GM23248 (cell line): ENCODE measurements at places on chromosomes 4 and X.

DNA sequence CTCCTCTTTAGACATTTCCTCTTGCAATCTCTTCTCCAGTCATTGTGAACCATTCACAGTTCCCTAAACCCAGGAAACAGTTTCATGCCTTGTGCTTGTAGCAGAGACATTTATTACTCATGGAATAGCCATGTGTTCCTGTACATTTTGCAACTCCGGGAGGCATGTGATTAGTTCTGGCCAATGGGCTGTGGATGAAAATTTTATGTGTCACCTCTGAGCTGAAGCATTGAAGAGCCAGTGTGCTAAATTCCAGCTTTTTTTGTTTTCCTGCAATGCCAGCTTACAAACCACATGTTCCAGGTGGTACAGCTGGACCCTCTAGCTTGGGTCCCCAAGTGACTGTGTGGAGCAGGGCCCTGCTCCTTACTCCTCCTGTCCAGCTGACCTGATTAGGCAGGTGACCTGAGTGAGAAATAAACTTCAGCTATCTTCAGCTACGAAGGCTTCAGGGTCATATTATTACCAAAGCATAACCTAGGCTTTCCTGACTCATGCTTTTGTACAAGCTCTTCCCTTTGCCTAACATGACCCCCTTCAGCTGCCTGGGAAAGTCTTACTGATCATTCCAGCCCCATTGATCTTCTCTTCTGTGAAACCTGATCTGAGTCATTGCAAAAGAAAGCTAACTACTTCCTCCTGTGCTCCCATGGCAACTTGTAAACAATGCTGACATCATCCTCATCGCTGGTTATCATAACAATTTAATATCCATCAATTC is 200.4 kb downstream of the PTTG2 start:
- no peaks in the 10 kb centered on the region for H3K27me3 ChIP-seq
- peak overlapping the region; percentile 100 for H3K27ac ChIP-seq
- H3K4me3 ChIP-seq: peak overlapping the region; percentile 51
- peak; percentile 98 for DNase-seq

DNA sequence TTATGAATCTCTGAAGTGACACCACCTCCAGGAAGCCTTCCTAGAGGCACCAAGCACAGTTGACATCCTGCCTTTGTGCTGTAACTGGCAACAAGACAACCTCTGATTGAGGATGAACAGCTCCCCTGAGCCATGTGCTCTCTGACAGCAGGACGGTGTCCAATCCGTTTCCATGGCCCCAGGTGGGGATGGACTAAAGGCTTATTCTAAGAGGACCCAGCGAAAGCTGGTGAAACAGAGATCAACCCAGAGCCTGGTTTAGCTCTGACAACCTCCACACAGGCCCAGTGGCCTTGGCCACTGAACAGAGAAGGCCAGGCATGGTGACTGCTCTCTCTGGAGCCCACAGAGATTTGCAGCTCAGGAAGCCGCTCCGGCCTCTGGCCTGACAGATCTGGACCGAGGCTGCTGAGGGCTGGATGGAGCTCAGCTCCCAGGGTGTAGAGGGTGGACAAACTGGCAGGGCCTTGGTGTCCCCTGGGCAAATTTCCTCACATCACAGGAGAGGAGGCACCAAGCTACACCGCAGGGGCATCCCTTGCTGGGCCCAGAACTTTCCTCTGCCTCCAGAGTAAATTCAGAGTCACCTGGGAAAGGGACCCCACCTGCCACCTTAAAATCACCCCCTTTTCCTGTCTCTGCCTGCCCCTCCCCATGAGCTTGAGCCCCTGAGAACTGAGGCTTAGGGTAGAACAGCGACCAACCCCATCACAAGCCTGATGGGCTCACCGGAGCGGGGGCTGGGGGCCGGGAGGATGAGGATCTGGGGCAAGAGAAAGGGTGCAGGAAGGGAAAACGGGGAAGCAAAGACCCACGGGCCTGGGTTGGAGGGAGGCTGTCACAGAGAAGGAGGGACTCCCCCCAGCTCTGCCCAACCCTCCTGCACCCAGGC is 40.2 kb downstream of the HMX1 start:
- no peak for DNase-seq
- no peak overlapping the region for H3K4me3 ChIP-seq

- H3K27ac ChIP-seq: no peak overlapping the region
- DNase-seq: no peak
- H3K4me3 ChIP-seq: no peak overlapping the region
These were observed 200.4 kb downstream of the UNC5C start for GRCh38 chr4:95348418-95348817.

DNA sequence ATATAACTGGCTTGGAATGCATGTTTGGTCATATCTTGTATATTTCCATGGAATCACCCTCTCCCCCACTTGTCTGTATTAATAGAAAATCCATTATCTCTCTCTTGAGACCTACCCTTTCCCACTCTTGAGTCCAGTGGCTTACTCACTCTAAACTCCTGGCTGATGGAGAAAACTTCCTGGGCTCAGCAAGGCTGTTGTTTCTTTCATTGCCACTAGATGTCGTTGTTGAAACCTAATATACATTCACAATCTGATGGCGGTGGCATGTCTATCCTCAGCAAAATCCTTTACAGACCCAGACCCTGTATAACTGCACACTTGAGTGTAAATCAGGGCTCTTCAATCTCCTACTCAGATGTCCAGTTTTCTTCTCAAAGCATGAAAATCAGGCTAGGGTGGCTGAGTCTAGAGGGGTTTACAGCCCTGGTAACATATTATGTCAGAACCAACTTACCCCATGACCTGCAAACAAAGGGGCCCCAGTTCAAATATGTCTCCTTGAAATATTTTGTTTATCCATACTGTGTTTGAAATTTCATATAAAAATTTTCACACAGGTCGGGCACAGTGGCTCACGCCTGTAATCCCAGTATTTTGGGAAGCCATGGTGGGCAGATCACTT is 70.0 kb upstream of the FAM241A start:
- no peak overlapping the region for H3K4me3 ChIP-seq
- no peak overlapping the region for H3K27ac ChIP-seq
- no peaks in the 10 kb centered on the region for H3K36me3 ChIP-seq

GRCh38 chr4:21992330-21992729 is 43.8 kb upstream of the KCNIP4 start:
- peak; percentile 57 for DNase-seq
- H3K36me3 ChIP-seq: no peaks in the 10 kb centered on the region
- H3K4me1 ChIP-seq: peaks cover 21% of the 10 kb centered on the region

DNA sequence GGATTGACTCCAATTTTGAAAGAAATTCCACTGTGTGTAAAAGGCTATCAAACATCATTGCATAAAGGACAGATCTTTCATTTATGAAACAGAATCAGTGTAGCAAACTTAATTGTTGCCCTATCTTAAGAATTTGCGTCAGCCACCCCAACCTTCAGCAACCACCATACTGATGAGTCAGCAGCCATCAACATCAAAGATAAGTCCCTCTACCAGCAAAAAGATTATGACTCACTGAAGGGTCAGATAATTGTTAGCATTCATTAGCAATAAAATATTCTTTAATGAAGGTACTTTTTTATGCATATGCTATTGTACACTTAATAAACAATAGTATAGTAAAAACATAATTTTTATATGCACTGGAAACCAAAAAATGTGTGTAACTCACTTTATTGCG is 15.8 kb upstream of the GRSF1 start:
- no peak overlapping the region for H3K27ac ChIP-seq
- no peak for DNase-seq
- no peaks in the 10 kb centered on the region for H3K36me3 ChIP-seq
- H3K4me1 ChIP-seq: no peaks in the 10 kb centered on the region
- no peak overlapping the region for H3K4me3 ChIP-seq

- peak; percentile 29 for DNase-seq
- H3K4me1 ChIP-seq: no peaks in the 10 kb centered on the region
- H3K27ac ChIP-seq: no peak within 1 kb of the TSS
- peak within 1 kb of the TSS; percentile 67 for H3K4me3 ChIP-seq
These were observed at the start of the genes SATL1 and ZNF711 for GRCh38 chrX:85243761-85244449. Gene SATL1, minus strand, starts transcription at chrX:85243779. Its CDS starts 134,811 bp downstream, at chrX:85108968. Gene ZNF711, plus strand, starts transcription at chrX:85243991. Its CDS starts 3,582 bp downstream, at chrX:85247573.

DNA sequence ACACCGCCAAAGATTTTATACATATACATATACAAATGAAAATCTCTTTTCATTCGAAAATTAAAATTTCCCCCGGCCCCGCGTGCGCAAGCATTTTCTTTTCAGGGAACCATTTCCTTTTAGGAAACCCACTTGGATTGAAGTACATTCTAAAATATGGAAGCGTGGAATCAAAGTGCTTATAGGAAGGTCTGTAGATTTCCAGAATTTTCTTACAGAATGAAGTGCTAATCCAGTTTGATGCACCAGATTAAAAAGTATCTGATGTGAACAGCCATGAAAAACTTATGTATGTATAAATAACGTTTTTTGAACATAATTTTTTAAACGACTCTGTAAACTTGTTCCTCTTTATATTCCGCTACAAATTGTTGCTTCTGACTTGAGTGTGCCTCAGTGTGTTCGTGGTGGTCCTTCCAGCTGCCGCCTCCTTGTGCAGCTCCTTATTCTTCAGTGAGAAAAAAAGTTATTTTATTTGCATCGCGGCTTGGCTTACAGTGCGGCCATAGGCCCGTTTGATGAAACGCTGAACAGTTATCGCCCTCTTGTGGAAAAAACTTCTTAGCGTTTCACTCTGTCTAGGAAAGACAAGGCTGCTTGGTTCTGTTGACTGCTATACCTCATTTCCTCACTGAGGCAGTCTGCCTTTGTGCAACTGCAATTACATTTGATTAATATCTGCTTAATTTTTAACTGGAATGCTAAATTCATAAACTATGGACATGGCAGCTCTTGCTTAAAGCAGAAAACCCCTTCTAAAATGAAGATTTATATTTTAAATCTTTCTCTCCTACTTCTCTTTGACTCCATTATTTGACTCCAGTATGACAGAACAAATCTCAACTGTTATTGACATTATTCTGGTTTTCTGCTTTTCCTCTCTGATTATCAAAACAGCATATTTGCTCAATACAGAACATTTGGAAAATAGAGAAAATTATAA is 4.7 kb upstream of the NKX6-1 start:
- H3K4me1 ChIP-seq: no peaks in the 10 kb centered on the region
- no peak overlapping the region for H3K27ac ChIP-seq
- peak; percentile 83 for DNase-seq
- H3K27me3 ChIP-seq: peaks cover 86% of the 10 kb centered on the region
- H3K4me3 ChIP-seq: no peak overlapping the region

DNA sequence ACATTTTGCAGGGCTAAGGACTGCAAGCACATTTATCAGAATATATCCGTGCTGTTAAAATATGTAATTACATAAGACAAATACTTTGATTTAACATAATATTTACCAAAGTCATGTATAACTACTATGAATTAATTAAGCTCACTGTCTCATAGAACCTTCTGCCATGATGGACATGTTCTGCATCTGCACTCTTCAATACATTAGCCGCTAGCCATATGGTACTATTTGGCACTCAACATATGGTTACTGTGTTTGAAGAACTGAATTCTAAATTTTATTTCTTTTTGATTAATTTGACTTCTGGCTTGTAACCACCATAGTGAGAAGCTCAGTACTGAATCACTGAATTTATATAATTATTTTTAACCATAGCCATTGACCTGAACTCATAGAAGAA is 427.0 kb upstream of the TRAM1L1 start:
- no peaks in the 10 kb centered on the region for H3K4me1 ChIP-seq
- no peak overlapping the region for H3K27ac ChIP-seq
- no peak for DNase-seq
- H3K36me3 ChIP-seq: no peaks in the 10 kb centered on the region

- H3K4me3 ChIP-seq: no peak overlapping the region
- DNase-seq: no peak
- no peaks in the 10 kb centered on the region for H3K27me3 ChIP-seq
These were observed 31.0 kb downstream of the MTHFD2L start for GRCh38 chr4:74188912-74189311.

- H3K27ac ChIP-seq: peak overlapping the region; percentile 95
- H3K27me3 ChIP-seq: no peaks in the 10 kb centered on the region
- peaks cover 77% of the 10 kb centered on the region for H3K4me1 ChIP-seq
- DNase-seq: peak; percentile 83
These were observed 152.7 kb downstream of the SOWAHB start for GRCh38 chr4:76745240-76745639.

DNA sequence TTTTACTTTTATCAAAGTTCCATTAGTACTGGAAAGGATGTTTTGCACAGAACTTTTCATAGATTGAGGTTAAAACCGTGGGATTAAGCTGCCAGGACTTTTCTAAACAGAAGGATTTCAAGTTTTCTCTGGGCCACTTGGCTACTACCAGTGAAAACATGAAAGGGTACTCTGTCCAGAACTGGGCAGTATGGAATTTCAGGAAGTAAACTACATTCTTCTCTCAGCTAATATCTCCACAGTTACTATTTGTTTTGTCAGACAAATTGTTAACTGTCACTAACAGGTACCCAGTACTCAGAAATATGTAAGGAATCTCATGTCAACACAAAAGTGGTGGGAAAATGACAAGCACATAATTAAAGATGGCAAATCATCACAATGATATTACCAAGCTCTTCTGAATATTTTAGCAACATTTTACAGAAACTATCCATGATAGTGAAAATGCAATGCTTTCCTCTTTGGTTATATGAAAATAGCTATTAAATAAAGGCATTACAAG is 454.4 kb downstream of the C4orf33 start:
- no peak overlapping the region for H3K4me3 ChIP-seq
- H3K36me3 ChIP-seq: no peaks in the 10 kb centered on the region
- no peaks in the 10 kb centered on the region for H3K27me3 ChIP-seq
- no peak for DNase-seq
- no peaks in the 10 kb centered on the region for H3K4me1 ChIP-seq

GRCh38 chr4:25949173-25949748 is 35.2 kb downstream of the SMIM20 start:
- no peaks in the 10 kb centered on the region for H3K4me1 ChIP-seq
- no peaks in the 10 kb centered on the region for H3K36me3 ChIP-seq
- no peak overlapping the region for H3K4me3 ChIP-seq
- no peak overlapping the region for H3K27ac ChIP-seq

- no peak overlapping the region for H3K4me3 ChIP-seq
- H3K4me1 ChIP-seq: no peaks in the 10 kb centered on the region
- no peaks in the 10 kb centered on the region for H3K36me3 ChIP-seq
- no peak overlapping the region for H3K27ac ChIP-seq
- no peak for DNase-seq
These were observed 7.0 kb upstream of the SYNPO2 start for GRCh38 chr4:118881512-118882146.

DNA sequence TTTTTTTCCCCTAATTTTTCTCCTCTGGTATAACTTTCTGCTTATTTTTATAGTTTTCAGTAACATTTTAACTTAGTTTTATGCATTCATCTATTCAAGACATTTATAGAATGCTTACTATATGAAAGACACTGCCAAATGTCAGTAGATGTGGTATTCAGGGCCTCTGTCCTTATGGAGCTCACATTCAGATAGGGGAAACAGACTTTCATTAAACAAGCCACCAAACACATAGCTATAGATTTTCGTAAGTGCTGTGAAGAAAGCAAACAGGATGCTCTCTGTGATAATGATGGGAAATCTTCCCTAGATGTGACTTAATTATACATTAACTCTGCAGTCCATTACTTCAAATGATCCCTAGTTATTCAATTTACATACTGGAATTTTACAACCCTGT is 362.0 kb upstream of the FTHL17 start:
- H3K27ac ChIP-seq: no peak overlapping the region
- no peaks in the 10 kb centered on the region for H3K4me1 ChIP-seq
- DNase-seq: no peak
- H3K36me3 ChIP-seq: no peaks in the 10 kb centered on the region
- H3K27me3 ChIP-seq: no peaks in the 10 kb centered on the region

- H3K4me3 ChIP-seq: no peak overlapping the region
- DNase-seq: peak; percentile 20
- no peak overlapping the region for H3K27ac ChIP-seq
- H3K36me3 ChIP-seq: no peaks in the 10 kb centered on the region
- H3K4me1 ChIP-seq: no peaks in the 10 kb centered on the region
These were observed 43.4 kb downstream of the NKX6-1 start for GRCh38 chr4:84455697-84456096.

- H3K4me1 ChIP-seq: no peaks in the 10 kb centered on the region
- DNase-seq: peak; percentile 36
- no peaks in the 10 kb centered on the region for H3K27me3 ChIP-seq
- H3K27ac ChIP-seq: no peak overlapping the region
- H3K36me3 ChIP-seq: no peaks in the 10 kb centered on the region
These were observed 145.8 kb downstream of the PRKX start for GRCh38 chrX:3567686-3568085.
